Activated naive CD4-positive, alpha-beta T cell treated with anti-CD3 and anti-CD28 coated beads, Interleukin-2, amount 10 ng/mL, durations not matched to agents 7 days and 5 days (primary cell): ENCODE measurements at places on chromosomes 3 and 15.

GRCh38 chr3:105729667-105730066, 139.1 kb downstream of the CBLB start:
- H3K27ac ChIP-seq: no peak overlapping the region
- no peak overlapping the region for H3K4me3 ChIP-seq

- no peaks in the 10 kb centered on the region for H3K27me3 ChIP-seq
- no peak overlapping the region for H3K27ac ChIP-seq
- no peaks in the 10 kb centered on the region for H3K4me1 ChIP-seq
- H3K4me3 ChIP-seq: no peak overlapping the region
- DNase-seq: no peak
- no peaks in the 10 kb centered on the region for H3K36me3 ChIP-seq
Observed at GRCh38 chr3:161800985-161801559, 304.5 kb downstream of the OTOL1 start.

DNA sequence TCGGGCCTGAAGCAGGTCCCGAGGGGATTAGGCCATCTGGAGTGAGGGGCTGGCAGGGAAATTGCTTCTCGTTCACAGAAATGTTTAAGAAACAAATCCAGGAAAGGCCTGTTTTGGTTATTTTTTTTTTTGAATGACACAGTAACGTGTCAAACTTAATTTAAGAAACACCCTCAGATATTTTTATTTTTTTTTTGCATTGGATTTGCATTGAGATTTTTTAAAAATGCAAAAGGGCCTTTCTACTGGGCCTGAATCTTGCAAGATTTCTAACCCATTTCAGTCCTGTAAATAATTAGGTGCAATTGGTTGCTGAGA, 25.0 kb upstream of the KLF13 start:
- peaks cover 27% of the 10 kb centered on the region for H3K4me1 ChIP-seq
- H3K27ac ChIP-seq: no peak overlapping the region
- no peak for DNase-seq
- no peak overlapping the region for H3K4me3 ChIP-seq

DNA sequence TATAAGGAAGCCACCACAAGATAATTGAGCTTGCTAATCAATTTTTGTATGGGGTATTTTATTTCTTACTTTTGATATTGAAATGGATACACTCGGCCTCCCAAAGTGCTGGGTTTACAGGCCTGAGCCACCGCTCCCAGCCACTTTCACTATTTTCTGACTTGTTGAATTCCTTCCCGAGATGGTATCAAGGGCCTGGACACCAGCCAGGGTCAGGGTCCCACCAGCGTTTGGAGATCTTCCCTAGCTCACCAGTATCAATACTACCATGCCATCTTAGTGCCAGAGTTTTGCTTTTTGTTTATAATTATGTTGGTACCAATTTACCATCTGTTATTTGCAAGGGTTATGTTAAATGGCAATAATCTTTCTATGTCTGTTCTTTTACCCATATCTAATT, 5.5 kb upstream of the SELENOT start:
- no peak for DNase-seq
- H3K4me3 ChIP-seq: no peak overlapping the region
- H3K27me3 ChIP-seq: no peaks in the 10 kb centered on the region

DNA sequence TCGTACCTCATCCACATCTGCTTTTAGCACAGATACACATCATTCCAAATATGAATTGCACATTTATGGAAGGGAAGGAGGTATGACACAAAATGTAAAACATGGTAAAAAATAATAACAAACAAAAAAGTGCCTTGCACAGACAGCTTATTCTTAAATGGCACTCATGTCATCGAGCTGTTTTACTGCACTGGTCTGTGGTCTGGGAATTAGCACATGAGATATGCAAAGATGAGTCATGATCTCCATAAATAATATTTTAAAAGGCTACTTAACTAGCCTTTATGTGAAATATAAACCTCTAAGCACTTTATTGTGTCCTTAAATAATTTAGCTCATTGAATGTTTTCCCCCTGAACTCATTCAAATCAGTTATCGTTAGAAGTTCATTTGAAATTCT, 142.2 kb upstream of the ZNF385D start:
- no peak overlapping the region for H3K4me3 ChIP-seq
- H3K4me1 ChIP-seq: no peaks in the 10 kb centered on the region
- DNase-seq: no peak

DNA sequence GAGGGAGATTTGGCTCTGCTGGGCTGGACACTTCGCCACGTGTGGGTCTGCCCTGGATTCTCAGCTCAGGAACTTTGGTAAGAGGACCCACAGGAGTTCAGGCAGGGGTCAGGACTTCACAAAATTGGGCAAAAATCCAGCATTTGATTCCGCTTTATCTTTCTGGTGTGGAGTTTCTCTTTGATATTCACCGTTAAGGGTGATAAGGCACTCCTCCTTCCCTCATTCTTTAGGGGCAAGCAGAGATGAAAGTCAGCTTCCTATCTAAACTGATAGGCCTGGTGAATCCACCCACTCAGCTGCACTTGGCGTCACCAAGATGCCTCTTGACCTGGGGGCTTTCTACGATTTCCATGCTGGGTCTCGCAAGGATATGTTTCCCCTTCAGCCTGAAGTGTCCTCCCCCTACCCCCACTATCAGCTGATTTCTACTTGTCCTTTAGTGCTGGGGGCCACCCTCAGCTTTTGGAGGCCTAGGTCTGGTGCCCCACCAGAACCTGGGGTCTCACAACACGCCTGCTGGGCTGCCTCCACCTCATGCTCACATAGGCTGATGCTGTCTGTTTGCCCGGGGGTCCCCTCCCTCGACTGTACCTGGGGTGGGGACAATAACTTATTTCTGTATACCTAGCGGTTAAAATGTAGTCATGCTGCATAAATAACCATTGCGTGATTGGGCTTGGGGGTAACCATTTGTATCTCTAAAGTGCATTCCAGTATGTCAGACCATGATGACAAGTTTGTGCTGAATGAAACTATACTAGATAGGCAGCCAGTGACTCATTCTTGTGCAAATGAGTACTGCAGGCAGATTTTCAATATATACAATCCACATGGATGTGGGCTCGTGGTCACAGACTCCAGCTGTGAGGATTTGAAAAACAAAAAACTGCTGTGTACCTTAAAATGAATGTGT, 248.3 kb downstream of the ADAMTS17 start:
- H3K4me1 ChIP-seq: no peaks in the 10 kb centered on the region
- H3K4me3 ChIP-seq: no peak overlapping the region
- H3K27ac ChIP-seq: no peak overlapping the region
- no peaks in the 10 kb centered on the region for H3K27me3 ChIP-seq
- DNase-seq: no peak

DNA sequence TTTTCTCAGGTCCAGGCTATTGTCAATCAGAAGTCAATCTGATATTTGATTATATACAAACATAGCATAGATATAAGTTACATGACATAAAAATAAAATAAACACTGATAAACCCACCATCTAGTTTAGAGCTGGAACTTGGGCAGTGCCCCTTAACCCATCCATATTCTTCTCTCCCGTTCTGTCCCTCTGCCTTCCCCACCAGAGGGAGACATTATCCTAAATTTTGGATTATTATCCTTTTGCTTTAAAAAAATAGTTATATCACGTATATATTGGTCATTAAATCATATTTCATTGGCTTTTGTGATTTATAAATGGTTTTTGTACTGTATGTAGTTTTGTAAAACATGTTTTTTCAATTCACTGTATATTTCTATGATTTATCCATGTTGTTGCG, 107.9 kb downstream of the GMPS start:
- H3K36me3 ChIP-seq: no peaks in the 10 kb centered on the region
- H3K4me1 ChIP-seq: no peaks in the 10 kb centered on the region
- no peak overlapping the region for H3K27ac ChIP-seq
- no peaks in the 10 kb centered on the region for H3K27me3 ChIP-seq
- no peak for DNase-seq

DNA sequence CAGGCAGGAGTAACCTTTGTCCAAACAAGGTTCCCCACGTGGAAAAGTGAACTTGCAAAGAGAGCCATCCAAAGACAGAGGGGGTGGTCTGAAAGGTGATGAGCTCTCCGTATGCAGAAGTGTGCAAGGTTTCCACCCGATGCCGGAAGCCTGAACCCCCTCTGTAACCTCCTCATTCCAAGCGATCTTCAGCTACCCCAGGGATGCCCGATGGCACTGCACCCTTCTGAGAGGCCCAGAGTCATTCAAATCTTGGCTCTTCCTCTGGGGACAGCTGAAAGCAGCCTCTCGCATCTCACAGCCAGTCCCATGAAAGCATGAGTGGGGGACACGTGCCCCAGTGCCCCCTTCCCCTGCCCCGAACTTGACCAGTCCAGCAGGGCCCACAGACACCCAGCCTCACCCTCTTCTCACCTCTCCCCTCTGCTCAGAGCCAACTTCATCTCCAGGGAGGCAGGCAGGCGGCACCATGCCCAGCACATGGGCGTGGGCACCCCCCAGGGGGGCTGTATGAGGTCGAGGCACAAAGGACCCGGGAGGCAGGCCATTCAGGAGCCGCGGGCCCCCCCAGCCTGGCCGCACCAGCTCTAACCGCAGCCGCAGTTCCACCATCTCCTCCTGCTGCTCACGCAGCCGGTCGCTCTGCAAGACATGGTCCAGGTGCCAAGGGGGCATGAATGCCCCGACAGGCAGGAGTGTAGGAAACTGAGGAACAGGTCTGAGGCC, 8.7 kb downstream of the KIF7 start:
- no peak overlapping the region for H3K4me3 ChIP-seq
- H3K27ac ChIP-seq: no peak overlapping the region
- no peak for DNase-seq
- no peaks in the 10 kb centered on the region for H3K4me1 ChIP-seq

DNA sequence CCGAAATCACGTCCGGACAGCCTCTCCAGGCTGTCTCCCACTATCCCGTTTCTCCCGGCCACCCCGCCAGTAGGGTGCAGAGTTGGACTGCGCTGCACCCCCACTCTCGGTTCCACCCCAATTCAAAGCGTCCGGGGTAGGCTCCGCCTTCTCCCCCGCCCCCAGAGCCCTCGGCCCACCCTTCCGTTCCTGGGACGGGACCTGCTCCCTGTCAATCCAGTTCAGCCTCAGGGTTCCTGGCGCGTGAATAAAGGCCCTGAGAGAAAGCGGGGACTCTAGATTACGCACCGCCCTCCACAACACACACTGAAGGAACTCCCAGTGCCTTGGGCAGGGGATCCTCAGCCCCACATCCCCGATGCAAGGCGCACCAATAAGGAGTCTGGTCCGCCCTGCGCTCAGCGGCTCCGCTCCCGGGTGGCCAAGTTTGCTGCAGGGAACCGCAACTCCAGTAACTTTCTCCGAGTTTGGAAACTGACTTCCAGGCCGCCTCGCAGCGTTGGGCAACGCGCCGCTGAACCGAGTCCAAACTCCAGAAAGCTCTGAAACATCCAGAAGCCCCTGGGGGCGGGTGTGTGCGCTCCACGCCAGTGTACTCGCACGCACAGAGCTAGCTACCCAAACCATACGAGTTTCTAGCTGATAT, 1.9 kb downstream of the ADAMTS9 start:
- H3K4me1 ChIP-seq: peaks cover 5% of the 10 kb centered on the region
- no peak overlapping the region for H3K27ac ChIP-seq
- no peaks in the 10 kb centered on the region for H3K36me3 ChIP-seq
- peaks cover 61% of the 10 kb centered on the region for H3K27me3 ChIP-seq

- H3K36me3 ChIP-seq: no peaks in the 10 kb centered on the region
- peaks cover 15% of the 10 kb centered on the region for H3K27me3 ChIP-seq
- H3K4me1 ChIP-seq: no peaks in the 10 kb centered on the region
- no peak overlapping the region for H3K4me3 ChIP-seq
Observed at GRCh38 chr15:80461356-80462095, 57.3 kb downstream of the ARNT2 start.

GRCh38 chr15:57334257-57334656, 42.0 kb upstream of the CGNL1 start:
- no peak overlapping the region for H3K4me3 ChIP-seq
- no peaks in the 10 kb centered on the region for H3K36me3 ChIP-seq
- no peak for DNase-seq
- H3K4me1 ChIP-seq: peaks cover 8% of the 10 kb centered on the region
